ENCODE measurements at places on chromosomes 5 and 9. TPM values are rescaled to one million over a fixed set of nuclear protein-coding genes. Genes with fewer than 3 reads are reported as not detected.

The CANX gene
- total RNA-seq, result 289 TPM

The ADGRD2 gene
- 0.25 TPM for total RNA-seq

The QRFP gene
- total RNA-seq, result not detected

The SLCO6A1 gene
- 0.25 TPM for total RNA-seq

The FOXD4L3 gene
- not detected for total RNA-seq

The ST6GALNAC4 gene
- 7.4 TPM for total RNA-seq

The HSD17B3 gene
- total RNA-seq, result 0.25 TPM

The CCNO gene
- total RNA-seq, result not detected

The CCNG1 gene
- total RNA-seq, result 65.9 TPM

The AHRR gene
- 2.0 TPM for total RNA-seq
